ENCODE measurements at places on chromosomes 2 and 18. TPM values are rescaled to one million over a fixed set of nuclear protein-coding genes. Genes with fewer than 3 reads are reported as not detected.

SOX11 gene
- 0.02 TPM for total RNA-seq

ELOA2 gene
- total RNA-seq = not detected

UGT1A6 gene
- total RNA-seq = not detected

PSD4 gene
- 12.6 TPM for total RNA-seq

NETO1 gene
- not detected for total RNA-seq

DNA sequence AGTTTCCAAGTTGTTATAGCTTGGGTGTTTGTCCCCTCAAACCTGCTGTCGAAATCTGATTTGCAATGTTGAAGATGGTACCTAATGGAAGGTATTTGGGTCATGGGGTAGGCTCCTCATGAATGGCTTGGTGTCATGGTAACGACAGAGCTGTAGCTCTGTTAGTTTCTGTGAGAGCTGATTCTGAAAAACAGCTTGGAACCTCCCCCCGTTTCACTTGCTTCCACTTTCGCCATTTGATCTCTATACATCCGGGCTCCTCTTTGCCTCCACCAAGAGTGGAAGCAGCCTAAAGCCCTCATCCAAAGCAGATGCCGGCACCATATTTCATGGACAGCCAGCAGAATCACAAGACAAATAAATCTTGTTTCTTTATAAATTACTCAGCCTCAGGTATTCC lies 1035.1 kb upstream of the SLC39A10 start:
- no peaks in the 10 kb centered on the region for H3K27me3 ChIP-seq
- no peak for DNase-seq
- no peaks in the 10 kb centered on the region for H3K36me3 ChIP-seq
- no peaks in the 10 kb centered on the region for H3K4me1 ChIP-seq
- no peak overlapping the region for H3K4me3 ChIP-seq

DNA sequence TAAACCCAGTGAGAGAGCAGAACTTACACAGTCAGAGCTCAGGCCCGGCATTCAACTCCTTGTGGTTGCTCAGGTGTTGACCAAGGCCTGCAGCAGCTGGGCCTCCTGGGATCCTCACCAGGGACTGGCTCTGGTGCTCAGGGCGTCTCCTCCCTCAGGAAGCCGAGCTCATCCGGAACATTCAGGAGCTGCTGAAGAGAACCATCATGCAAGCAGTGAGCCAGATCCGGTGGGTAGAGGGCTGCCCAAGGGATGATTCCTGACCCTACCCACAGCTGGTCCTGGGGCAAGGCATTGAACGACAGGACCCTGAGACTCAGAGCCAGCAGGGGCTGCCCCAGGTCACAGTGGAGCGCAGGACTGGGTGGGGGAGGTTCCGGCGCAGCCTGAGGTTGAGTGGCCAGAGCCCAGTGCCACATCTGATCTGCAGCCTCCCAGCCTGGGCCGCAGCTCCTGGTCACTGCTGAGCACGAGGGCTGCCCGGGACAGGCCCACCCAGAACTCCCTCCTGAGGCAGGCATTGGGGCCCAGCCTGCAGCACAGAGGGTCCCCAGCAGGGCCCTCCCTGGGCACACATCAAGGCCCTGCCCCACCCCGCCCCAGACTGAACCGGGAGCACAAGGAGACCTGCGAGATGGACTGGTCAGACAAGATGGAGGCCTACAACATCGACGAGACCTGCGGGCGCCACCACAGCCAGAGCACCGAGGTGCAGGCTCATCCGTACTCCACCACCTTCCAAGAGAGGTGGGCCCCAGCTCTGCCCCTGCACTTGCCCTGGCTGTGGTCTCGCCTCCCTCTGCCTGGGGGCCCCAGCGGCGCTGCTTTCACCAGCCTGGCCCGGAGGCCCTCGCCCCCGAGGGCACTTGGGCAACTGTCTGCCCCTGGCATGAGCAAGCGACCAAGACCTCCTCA lies 2.4 kb downstream of the TEKT4 start:
- no peaks in the 10 kb centered on the region for H3K4me1 ChIP-seq
- H3K36me3 ChIP-seq = no peaks in the 10 kb centered on the region
- H3K4me3 ChIP-seq = no peak overlapping the region
- no peak for DNase-seq

DNA sequence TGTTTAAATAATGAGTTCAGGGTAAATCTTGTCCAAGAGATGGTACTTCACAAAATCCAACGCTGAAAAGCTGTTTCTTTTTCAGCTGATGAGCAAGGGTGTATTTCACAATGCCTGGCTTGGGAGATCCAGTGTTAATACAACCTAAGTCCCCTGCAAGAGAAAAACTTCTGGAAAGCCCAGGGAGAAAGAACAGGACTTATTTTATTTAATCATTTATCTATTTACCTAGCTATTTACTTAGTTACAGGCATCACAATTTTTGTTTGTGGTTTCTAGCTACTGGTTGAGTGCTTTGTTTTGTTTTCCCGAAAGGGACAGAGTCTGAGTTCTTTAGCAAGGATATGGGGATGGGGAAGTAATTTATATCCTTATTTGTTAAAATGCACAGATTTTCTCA lies 598.2 kb upstream of the SYT4 start:
- H3K4me1 ChIP-seq = no peaks in the 10 kb centered on the region
- H3K27me3 ChIP-seq = no peaks in the 10 kb centered on the region
- H3K36me3 ChIP-seq = no peaks in the 10 kb centered on the region

DNA sequence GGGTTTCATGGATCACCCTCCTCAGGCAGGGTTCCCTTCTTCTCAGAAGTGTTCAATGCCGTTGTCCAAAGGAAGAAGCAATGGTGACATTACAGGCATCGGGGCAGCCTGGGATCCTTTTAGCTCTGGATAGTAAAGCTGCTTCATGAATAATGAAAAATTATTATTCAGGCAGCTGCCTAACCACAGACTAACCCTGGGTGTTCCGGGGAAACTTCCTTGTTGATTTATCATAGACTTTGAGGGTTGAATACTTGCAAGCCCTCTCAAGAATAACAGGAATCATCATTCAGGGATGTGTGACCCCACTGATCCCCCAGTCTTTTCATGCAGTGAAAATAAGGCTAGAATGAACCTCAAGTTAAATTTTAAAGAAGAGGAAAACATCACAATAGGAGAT lies 419.4 kb downstream of the MEIS1 start:
- no peaks in the 10 kb centered on the region for H3K27me3 ChIP-seq
- no peak for DNase-seq
- no peak overlapping the region for H3K4me3 ChIP-seq
- no peaks in the 10 kb centered on the region for H3K4me1 ChIP-seq
- H3K27ac ChIP-seq = no peak overlapping the region
- H3K36me3 ChIP-seq = no peaks in the 10 kb centered on the region

GRCh38 chr2:178905261-178905660 lies 98.0 kb upstream of the TTN start:
- no peak overlapping the region for H3K4me3 ChIP-seq
- H3K27me3 ChIP-seq = no peaks in the 10 kb centered on the region
- H3K4me1 ChIP-seq = no peaks in the 10 kb centered on the region
- H3K36me3 ChIP-seq = no peaks in the 10 kb centered on the region

Measured in HCT116 (cell line).